ENCODE measurements at places on chromosomes 2 and 18.

DNA sequence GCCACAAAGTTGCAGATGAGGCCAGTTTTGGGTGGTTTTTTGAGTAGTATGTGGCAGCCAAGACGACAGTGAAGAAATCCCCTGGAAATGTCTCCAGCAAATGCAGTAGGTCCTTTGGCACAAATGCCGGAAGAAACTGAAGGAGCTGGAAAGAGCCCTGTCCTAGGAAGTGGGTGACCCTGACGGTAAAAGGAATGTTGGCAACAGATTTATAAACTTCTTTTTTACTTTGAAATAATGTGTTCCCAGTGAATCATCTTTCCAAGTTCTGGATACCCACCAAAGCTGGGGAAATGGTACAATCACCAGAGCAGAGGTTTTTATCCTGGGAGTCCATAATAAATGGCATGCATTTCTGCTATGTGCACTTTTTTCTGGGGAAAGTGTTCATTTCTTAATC lies 112.9 kb downstream of the CSRNP3 start:
- DNase-seq: no peak

DNA sequence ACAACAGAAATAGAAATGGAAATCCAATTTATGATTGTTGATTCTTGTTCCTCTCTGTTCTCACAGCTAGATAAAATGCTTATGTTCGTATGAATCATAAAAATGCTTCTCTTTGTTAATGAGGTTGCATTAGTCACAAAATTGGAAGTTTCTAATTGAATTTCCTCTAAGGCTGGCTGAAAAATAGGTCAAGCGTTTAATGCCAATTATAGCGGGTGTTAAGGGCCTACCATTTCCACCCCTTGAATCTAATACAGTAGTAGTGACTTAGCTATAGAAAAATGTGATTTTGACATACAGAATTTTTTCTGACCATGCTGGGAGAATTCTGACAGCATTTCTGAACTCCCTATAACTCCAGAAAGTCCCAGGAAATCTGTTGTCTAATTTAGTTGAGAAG lies 107.1 kb downstream of the TTN start:
- DNase-seq: no peak

DNA sequence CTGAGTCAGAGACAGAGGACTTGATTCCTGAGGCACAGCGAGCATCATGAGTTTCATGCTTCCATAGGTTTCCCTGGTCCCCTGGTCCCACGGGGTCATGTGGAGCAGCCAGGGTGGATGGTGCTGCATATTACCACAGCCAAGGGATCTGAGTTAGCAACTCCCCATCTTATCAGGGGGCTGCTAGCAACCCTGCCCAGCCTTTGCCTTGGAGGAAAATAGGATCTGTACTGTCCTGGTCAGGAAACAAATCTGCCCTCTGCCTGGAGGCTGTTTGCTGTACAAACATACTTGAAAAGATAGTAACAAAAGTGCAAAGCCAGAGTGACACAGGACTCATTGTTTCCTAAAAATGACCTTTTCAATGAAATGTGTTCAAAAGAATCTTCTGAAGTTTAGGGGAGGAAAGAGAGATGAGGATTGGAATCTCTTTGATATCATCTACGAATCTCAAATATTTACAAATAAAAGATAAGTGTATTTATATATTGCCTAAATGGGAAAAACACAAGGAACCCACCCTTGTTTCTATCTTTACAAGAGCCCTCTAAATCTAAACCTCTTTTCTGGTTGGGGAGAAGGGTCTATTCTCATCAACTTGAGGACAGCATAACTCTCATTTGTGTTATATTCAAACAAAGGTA lies 194.8 kb downstream of the CD226 start:
- no peak for DNase-seq

GRCh38 chr18:41353777-41354528 lies 601.1 kb upstream of the PIK3C3 start:
- no peak for DNase-seq

DNA sequence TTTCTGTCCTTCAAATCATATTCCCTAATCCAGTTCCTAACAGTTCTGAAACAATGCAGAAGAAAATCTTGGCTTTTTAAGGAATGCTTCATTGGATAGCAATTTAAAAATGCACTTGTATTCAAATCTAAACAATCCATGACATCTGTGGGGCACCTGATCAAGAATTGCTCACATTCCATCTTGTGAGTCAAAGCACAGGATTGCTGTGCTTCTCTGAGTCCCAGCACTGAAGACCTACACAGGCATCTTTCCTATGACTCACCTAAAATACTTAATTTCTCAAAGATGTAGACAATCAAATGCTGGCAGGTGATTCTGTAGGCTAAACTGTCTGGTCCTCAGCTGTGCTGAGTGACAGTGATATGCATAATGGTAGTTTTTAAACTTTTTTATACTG lies 10.1 kb upstream of the ATP8B1 start:
- no peak for DNase-seq

- DNase-seq: no peak
Measured at GRCh38 chr2:57075226-57075625, 891.4 kb downstream of the CCDC85A start.

DNA sequence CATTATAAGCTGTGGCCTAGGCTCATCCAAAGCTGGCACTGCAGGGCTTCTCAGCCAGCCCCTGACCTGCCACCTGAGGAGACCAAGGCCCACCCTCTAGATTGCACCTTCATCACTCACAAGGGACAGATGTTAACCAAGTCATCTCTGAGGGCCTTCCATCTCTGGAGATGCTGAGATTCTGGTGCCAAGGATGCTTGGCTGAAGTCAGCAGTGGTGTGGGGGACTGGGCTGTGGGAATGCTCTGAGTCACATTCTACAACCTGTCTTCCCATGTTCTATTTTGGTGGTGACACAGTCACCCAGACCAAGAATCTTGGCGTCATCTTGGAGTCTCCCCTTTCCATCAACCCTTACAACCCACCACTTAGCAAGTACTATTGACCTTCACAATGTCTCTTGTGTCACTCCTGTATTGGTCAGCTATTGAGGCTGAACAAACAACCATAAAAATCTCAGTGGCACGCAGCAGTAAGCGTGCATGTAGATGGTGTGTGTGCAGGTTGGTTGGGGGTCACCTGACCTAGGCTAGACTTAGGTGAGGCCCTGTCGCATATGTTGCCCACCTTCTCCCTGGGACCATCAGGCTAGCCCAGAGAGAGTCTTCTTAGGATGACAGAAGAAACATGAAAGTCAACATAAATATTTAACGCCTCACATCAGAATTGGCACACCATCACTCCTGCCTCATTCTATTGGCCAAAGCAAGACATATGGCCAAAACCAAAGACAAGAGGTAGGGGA lies 135.0 kb downstream of the SMAD7 start:
- DNase-seq: no peak

- DNase-seq: no peak
Measured at GRCh38 chr2:107721178-107721577, 105.5 kb upstream of the RGPD4 start.

- no peak for DNase-seq
Measured at GRCh38 chr18:70337139-70337972, 48.5 kb downstream of the SOCS6 start.

- DNase-seq: no peak
Measured at GRCh38 chr2:24469148-24469650, 21.9 kb upstream of the NCOA1 start.

- DNase-seq: no peak
Measured at GRCh38 chr18:4806331-4806730, 351.2 kb upstream of the DLGAP1 start.

DNA sequence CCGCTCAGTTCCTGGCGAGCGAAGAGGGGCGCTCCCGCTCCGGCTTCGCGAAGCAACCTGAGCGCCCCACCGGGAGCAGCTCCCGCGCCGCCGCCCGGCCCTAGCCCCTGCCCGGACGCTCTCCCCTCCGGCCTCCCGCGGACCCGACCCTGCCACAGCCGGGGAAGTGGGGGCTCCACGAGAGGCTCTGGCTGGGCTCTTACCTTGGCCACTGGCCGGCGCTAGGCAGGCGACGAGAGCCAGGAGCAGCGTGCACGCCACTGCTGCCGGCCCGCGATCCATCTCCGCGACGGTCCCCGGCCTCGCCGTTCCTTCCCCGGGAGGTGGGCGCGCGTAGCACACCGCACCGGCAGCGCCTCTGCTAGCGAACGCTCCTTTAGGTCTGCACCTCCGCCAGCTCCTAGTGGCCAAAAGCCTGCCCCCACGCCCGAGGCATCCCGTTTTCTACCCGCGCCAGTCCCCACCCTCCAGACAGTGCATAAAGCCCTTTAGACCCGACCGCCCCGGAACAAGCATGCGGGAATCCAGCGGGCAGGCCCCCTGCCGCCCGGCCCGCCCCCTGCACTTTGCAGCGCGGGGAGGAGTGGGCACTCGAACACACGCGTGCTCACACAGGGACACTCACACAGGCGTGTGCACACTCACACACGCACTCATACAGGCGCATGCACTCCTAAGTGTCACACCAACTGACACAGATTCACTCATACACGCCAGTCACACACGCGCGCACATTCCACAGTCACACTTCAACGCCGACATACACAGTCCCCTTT lies at the start of gene LRP2:
Gene LRP2 (minus strand): TSS at position 417 of the 776 bp plus-strand sequence. CDS start 135 bp downstream, at position 282.
- DNase-seq: no peak
